Small intestine (tissue), 16 donors: ENCODE measurements at places on chromosomes 3 and 15.
A peak's percentile ranks its signal among the peaks of the same experiment; 100 is the strongest.

DNA sequence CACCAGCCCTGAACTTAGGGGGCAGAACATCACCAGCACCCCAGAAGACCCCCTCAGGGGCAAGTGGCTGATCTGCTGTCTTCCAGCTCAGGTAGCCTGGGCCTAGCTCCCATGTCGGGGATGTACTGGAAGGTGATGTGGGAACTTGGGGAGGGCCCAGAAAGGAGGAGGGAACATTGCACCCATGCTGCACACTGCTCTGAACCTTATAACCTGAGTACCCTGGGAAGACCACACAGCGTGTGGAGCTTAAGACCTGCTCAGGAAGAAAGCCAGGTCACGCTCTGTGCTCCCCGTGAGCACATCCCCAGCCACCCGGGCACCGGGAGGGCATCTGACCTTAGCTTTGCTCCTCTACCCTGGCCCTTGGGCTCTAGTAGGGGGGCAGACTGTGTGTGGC is 159.4 kb downstream of the ATP10A start:
- no peak for DNase-seq

DNA sequence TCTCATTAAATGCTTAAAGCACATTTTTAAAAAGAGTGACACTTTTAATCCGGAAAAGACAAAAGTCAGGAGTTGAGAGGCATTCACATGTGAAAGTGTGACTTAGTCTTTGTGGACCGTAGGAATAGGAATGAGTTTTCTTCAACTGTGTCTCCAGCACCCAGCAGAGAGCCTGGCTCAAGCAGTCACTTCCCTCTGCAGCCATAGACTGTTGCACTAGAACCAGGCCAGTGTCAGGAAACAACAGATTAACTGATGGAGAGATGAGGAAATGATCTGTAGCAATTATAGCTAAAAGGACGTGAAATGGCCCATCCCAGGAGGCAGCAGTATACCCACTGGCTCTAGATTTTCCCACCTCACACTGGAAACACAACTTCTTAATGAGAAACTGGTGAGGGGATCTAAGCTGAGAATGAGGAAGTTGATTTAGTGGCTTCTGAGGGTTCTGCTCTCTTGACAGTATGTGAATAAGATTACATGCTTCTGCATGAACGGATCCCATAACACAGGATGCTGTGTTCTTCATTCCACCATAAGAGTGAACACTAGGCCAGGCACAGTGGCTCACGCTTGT is 19.8 kb downstream of the CFAP92 start:
- no peak for DNase-seq

DNA sequence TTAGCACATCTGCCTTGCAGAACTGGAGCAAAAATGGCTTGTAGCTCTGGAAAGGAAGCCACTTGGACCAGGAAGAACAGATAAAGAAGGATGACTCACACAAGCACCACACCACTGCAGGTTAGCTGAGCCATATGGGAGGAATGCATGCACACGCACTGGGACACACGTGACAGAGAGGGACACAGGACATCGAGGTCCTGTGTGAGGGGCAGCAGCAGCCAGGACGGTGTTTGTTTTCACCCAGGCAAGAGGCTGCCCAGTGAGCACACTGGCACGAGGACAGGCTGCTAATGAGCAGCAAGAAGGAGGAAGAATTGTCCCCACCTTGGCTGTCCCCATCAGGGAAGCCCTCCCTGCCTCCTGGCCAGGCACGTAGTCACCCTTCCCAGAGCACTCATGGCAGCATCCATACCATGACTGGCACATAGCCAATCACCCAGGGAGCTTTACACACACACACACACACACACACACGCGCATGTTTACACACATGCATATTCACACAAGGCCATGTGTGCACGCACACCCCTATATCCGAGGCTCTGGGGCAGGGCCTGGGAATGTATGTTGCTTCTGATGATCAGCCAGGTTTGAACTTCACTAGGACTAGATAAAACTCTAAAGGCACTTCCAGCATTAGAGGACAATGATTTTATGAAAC is 24.0 kb upstream of the SPTBN5 start:
- peak; percentile 70 for DNase-seq

- DNase-seq, result no peak
Observed at GRCh38 chr15:42032376-42033213, 11.8 kb upstream of the PLA2G4E start.

DNA sequence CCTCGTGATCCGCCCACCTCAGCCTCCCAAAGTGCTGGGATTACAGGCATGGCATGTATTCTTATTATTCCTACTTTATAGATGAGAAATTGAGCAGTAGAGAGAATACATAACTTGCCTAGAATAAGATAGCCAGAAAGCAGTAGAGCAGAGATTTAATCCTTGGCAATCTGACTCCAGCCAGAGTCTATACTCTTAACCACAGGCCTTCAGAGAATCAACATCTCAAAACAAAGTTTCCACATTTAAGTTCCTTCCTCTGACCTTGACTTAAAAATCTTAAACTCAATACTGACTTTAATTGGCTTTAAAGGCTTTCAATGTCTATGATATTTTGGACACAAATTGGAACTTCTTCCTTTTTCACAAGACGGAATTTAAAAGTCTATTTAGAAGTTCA is 37.1 kb downstream of the ZNF106 start:
- DNase-seq, result no peak

- DNase-seq, result no peak
Observed at GRCh38 chr3:72034986-72035385, 250.0 kb upstream of the PROK2 start.

DNA sequence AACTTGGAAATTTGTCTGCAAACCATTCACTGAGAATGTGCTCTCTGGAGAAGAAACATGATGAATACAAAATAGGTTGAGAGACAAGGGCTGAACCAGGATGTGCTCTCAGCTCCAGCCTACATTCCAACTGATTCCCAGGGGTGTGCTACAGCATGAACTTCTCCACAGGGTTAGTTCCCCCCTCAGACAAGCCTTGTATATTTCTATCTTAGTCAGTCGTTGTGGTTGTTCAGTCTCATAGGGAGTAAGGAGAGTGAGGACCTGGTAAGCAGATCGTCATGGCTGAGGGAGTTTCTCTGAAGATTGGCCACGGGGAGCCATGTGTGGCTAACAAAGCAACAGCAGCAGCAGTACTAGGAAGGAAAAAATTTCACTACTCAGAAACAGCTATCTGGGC is 919.7 kb upstream of the CADM2 start:
- no peak for DNase-seq
